NCI-H187 (cell line): ENCODE measurements at places on chromosomes 6 and 20.

- DNase-seq, result no peak
Measured at GRCh38 chr6:99219788-99220187, 129.7 kb downstream of the FAXC start.

DNA sequence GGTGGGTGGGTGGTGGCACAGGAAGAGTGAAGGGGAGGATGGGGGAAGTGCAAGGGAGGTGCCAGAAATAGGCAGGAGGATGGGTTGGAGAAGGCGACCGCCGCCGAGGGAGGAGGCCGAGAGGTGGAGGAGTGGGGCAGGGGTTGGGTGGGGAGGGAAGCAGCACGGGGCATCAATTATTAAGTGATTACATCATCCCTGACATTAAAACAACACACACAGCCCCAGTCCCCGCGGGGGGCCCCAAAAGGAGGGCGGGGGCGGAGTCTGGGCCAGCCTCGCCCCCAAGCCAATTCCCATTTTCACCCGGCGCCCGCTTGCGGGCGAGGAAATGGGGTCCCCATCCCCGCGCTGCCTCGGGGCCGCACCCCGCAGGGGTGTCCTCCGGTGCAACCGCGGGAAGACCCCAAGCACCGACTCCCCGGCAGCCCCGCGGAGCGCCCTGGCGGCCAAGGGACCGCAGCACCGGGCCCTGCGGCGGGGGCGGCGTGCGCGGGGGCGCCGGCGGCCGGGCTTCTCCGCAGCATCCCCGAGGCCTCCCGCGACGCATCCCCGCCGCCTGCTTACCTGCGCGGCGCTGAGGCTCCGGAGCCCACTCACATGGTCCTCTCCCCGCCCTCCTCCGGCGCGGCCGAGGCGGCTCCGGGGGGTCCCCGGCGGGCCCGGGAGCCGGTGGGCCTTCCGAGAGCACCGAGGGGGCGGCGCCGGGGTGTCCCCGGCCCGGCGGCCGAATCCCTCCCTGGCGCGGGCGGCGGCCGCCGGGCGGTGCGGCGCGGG is 663 bp downstream of the FYN start:
- no peak for DNase-seq

GRCh38 chr6:139839506-139840156 is 465.2 kb upstream of the CITED2 start:
- no peak for DNase-seq

DNA sequence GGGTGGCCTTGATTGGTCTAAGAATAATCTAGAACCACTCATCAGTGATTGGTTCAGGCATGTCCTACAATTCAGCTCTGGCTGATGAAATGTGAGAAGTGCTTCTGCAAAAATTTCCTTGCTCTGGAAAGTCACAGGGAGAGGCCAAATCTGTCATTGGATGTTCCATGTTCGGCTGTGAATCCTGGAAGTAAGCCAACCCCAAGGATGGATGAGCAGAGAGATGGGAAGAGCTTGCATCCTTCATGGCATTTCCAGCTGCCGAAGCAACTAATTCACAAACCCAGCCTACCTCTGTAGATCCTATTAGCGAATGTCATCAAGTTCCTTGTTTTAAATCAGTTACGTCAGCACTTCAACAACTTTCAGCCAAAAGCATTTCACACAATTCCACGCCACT is 187.2 kb upstream of the SOX4 start:
- DNase-seq, result no peak

DNA sequence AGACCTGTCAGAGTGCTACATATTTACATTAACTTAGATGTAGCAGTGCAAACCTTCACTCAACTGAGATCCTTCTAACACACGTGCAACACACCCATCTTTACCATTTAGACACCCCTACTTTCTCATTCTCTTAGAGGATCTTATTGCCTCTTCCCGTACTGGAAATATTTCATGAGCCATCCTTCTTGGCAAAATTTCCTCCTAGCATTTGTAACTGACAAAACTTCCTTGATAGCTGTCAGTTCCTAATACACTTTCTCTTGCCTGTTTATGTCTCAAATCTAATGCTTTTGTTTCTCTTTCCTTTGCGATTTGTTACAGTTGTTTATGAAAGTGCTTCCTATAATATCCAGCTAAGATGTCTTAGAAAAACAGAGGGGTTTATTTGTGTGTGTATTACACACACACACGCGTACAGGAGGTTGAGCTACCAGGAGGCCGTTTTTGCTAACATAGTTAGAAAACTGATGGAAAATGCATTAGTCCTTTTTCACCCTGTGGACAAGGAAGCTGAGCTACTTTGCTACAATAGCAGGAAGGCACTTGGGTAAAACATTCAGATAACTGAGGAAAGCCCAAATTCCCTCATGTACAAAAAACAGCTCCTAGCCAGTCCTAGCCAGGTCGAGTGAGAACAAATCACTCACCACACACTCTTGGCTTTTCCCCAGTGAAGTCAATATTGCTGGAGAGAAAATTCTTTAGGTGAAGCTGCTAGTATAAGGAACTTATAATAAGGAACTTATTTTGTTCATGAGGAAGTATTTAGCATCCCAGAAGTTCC is 153.6 kb downstream of the NFATC2 start:
- DNase-seq, result no peak

GRCh38 chr6:127302728-127303660 is 36.3 kb downstream of the RNF146 start:
- DNase-seq, result no peak

DNA sequence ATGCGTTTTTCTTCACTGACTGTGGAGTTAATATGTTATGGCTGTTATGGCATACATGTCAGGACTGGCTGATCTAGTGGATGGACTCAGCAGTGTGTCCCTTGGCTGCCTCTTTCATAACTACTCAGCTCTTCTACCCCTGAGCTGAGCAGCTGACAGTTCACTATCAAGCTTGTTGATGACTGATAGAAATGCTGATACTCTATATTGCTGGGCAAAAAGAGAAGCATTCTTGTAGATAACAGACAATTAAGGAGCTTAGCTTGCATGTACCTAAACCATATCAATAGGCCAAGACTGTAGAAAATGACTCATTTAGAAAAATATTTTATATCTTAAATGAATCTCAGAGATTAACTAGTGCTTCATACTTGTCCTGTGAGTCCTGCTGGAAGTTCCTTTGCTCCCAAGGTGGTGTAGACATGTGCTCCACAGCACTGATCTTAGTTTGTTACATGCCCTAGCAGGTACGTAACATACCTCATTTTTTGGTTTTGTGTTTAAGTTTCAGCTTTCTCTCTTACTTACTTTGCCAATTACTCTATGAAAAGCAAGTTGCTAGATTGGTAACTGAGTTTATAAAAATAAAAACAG is 236.9 kb downstream of the GMDS start:
- DNase-seq, result no peak

DNA sequence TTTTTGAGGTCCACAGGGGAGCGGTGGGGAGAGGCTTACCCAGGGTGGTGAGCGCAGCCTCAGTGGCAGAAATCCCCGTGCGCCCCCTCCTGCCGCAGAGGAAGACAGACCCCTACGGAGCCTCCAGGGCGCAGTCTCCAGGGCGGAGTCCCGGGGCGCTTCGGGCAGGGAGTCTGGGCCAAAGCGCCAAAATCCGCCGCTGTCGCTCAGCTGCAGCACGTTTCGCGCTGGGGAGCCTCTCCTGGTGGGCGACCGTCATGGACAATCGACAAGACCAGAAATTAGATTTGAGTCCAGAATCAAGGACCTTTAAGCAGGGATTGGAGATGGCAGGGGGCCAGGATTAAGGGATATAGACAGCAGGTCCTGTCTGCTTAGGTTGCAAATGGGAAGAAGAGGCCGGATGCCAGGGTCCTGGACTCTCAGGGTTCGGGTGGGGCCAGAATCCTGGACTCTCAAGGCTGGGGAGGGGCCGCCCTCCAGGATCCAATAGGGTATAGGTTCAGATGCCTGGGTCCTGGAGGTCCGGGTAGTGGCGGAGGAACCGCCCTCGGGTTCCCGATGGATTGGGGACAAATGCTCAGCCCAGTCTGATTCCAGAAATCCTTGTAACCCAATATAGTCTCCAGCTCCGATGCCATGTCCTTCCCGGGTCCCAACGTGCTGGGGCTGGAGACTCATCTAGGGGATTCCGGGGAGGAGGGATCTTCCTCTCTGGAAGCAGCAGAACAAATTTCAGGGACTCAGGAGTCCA is 7.9 kb upstream of the HLA-E start:
- DNase-seq, result no peak

- DNase-seq, result no peak
Measured at GRCh38 chr6:9511157-9511556, 903.7 kb downstream of the TFAP2A start.

DNA sequence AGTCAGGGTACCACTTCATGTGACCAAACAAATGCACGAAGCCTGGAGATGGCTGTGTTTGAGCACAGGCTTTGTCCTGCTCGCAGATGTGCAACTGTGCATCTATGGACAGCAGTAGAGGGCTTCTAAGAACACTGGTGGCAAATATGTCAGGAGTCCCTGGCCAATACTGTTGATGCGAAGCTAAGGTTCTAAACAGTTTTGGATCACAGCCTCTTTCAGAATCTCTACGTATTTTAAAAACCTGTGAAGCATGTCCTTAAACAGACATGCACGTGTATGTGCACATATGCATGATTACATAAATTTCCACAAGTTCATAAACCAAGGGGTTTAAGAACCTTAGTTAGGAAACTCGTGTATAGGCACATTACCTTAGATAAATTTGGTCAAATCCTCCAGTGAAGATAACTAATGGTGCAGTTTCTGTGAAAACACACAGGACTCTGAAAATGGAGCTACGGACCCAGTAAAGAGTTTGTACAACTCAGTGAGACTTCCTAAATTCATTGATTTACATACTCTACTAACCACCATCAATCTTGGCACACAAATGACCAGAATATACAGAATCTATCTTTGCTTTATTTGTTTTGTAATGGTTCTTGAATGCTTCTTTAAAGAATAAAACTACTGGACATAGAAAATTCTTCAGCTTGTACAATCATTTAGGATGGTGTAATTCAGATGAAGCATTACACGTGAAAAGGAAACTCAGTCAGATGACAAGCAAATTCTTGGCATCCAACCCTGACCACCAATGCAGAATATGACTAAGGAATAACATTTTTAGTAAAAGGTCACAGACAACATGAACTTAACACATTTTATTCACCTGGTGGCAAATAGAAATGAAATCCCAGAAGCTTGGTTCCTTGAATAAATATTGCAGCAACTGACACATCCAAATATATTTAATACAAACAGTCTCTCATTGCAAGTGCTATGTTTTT is 27.4 kb downstream of the KCNQ5 start:
- DNase-seq, result no peak

GRCh38 chr6:10655508-10656055 is 38.8 kb downstream of the C6orf52 start:
- no peak for DNase-seq

- no peak for DNase-seq
Measured at GRCh38 chr6:47298475-47298874, 11.2 kb downstream of the TNFRSF21 start.

DNA sequence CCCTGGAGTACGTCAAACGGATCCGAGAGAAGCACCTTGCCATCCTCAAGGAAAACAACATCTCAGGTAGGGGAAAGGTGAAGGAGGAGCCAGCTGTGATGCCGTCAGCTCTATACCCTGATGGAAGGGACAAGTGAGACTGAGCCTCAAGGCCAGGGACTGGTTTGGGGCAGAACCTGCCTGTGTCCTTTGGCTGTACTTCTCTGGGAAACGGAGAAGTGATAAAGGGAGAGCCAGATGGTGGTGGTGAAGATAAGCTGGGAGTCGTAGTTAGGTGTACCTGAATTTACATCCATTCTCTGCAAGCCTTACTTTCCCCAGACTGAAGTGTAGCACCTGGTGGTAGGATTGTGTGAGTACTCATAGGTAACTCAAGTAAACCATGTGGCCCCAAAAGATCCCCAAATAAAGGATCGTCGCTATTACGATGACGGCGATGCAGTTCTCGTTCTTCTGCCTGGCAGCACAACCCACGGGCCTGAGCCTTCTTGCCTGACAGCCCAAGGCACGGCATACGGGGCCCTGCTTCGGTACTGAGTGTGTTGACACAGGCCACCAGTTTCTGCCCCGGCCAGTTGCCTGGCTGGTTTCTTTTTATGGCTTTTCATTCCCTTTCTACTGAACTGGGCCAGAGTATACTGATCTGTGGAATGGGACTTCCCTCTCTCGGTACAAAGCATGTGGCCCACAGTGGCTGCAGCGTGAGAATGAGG is 10.6 kb downstream of the PCIF1 start:
- no peak for DNase-seq

DNA sequence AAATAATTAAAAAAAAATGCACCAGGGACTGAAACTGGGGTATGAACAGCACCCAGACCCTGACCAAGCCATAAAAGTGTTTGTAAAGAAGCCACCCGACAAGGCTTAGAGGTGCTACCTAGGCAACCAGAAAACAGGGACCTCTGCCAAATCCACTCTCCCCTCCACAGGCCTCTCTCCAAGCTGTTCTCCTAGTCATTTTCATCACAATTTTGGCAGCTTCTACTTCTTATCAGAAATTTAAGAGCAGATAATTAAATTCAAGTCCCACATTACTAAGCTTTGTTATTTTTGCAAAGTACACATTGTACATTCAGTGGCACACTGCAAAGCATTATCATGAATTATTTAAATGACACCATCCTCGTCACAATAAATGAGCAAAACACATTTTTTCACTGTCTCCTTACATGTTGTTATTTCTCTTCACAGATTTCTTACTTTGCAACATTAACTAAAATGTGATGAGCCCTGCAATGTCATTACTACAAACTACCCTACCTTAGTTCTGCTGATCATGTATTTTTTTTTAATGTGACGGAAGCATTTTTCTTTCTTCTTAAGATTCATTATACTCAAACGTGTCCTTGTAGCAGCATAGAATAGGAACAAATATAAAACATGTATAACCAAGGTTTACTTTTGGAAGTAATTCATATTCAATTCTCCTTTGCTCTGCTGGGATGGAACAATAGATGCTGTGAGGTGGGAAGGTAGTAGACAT is 38.1 kb downstream of the ECT2L start:
- no peak for DNase-seq

DNA sequence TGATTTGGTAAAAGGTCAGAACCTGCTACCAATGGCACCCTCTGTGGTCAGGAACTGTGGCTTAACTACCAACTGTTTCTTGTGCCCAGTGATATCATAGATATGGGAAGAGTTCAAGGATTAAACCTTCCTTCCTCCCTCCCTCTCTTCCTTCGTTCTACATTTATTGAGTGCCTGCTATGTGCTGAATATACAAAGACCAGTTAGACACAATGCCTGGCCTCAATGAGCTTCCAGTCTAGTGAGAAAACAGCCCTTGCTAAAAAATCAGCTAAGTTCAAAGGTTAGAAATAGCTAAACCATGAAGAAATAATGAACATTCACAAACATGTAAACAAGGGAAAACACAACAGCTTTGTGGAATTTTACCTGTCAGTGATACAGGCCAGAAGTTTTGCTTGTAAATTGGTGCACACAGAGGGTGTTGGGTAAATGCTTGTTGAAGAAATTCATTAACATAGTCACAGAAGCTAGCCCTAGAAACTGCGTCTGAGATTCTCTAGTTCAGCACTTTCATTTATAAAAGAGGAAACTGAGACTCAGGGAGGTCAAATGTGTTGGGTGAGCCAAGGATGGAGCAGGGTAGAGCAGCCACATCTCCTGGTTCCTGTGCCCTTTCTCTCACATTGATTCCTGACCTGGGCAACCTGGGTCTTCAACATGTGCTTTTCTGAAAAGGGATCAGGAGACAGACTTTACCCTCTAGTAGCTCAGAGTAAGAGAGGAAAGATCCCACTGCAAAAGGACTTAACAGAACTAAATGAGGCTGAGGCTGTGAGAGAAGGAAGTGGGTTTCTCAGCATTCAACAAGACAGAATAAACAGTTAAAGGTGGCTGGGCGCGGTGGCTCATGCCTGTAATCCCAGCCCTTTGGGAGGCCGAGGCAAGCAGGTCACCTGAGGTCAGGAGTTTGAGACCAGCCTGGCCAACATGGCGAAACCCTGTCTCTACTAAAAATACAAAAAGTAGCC is 14.4 kb upstream of the FOXO3 start:
- DNase-seq, result no peak

GRCh38 chr6:13666194-13667105 is 45.2 kb downstream of the RANBP9 start:
- DNase-seq, result no peak
